Islet precursor cell (in vitro differentiated cells): ENCODE measurements at places on chromosomes 1 and 21.

DNA sequence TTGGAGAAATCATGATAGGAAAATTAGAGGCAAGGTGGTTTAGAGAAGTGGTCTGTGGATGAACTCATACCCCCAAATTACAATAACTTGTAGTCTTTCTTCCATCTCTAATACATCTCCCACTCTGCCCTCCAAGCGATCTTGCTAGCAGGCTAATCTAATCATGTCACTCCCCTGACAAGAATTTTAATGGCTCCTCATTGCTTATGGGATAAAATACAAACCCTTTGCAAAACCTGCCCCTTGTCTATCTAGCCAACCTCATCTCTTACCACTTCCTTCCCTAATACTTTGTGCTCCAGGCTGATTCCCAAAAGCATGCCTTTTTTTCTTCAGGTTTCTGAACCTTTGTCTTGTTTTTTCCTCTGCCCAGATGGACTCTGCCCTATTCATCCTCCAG, 71.3 kb upstream of the LRRN2 start:
- DNase-seq, result peak; percentile 4

DNA sequence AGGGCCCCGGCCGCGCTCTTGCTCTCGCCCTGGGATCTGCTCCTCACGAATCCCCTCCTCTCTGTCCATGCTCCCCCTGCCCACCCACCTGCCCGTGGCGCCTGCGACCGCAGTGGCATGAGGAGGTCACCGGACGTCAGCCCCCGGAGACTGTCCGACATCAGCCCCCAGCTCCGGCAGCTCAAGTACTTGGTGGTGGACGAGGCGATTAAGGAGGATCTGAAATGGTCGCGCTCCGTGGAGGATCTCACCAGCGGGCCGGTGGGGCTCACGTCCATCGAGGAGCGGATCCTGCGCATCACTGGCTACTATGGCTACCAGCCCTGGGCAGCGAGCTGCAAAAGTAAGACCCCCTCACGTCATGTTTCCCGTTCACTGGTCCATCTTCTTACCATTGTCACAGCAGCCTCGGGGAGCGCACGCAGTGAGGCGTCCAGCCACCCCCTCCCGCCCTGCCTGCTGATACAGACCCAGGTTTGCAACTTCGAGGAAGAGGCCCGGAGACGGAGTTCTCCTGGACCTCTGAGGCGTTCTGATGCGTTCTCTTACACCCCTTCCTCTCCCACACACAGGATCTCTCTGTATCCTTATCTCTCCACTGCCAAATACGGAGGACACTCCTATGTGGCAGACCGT, 1.1 kb downstream of the SLC35F3 start:
- DNase-seq, result no peak

- no peak for DNase-seq
These were observed 227.2 kb downstream of the OLFM3 start for GRCh38 chr1:101769520-101769919.

- no peak for DNase-seq
These were observed 15.2 kb downstream of the GIPC2 start for GRCh38 chr1:78060857-78061563.

DNA sequence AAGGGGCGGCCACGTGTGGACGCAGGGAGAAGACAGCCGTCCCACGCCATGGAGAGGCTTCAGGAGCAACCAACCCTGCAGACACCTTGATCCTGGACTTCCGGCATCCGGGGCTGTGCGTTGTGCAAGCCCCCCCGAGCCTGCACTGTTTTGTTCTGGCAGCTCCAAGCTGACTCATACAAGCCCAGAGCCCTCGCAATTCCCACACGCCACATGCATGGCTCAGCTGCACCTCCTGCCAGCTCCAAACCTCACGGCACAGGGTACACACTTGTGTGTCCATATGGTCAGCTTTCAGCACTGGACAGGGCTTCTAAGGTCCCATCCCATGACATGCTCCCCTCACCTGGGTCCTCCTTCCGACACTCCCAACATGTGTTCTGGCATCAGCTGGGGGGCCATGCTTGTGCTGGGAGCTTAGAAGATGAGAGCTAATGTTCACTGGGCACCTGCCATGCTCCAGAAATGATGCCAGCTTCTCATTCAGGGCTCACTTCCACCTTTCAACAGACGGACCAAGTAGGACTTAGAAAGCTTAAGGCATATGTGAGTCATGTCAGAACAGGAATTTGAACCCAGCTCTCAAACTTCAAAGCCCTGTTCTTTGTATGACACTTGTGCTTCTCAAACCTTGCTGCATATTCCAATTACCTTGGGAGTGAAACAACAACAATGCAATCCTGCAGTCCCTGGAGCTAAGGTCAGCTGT, 137.3 kb downstream of the PGBD5 start:
- DNase-seq, result no peak

DNA sequence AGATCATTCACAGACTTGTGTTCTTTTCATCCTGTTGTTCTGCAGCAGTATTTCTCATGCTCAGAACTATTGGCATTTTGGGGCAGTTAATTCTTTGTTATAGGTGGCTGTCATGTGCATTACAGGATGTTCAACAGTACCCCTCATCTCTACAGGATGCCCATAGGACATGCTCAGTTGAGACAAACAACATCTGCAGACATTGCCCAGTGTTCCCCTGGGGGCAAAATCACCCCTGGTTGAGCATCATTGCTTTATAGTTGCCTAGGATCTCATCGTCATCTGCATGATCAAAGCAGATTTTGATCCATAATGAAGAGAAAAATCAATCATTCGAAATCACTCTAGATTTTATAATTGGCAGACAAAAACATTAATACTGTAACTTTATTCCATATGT, 222.5 kb upstream of the CACYBP start:
- no peak for DNase-seq

DNA sequence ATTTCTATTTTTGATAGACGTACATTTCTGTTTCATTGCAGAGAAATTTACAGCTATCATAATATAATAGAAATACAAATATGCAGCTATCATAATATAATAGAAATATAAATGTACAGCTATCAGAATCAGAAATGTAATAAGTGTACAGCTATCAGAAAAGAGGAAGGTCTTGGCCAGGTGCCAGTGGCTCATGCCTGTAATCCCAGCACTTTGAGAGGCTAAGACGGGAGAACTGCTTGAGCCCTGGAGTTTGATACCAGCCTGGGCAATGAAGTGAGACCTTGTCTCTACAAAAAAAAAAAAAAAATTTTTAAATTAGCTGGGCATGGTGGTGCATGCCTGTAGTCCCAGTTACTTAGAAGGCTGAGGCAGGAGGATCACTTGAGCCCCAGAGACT, 37.9 kb downstream of the PIGM start:
- DNase-seq, result no peak
